ENCODE measurements at places on chromosomes 6 and 20.
A peak's percentile ranks its signal among the peaks of the same experiment; 100 is the strongest.

DNA sequence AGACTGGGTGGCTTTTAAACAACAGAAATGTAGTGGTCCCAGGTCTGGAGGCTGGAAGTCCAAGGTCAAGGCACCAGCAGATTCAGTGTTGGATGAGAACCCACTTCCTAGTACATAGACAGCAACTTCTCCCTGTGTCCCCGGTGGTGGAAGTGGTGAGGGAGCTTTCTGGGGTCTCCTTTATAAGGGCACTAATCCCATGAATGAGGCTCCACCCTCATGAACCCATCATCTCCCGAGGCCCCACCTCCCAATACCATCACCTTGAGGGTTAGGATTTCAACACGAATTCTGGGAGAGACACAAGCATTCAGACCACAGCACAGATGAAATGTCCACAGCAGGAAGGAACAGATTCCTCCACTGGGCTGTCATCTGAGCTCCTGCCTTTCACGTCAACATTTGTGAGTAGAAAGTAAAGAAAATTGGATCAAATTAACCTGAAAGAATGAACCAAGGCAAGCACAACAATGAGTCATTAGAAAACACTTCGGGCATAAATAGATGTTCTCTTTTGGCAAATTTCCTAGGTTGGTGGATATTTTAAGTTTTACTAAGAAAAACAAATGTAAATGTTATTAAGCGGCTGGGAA lies 130.7 kb downstream of the RNASET2 start:
- no peak for DNase-seq

- no peak for DNase-seq
Measured at GRCh38 chr20:51340451-51340840, 202.1 kb downstream of the NFATC2 start.

DNA sequence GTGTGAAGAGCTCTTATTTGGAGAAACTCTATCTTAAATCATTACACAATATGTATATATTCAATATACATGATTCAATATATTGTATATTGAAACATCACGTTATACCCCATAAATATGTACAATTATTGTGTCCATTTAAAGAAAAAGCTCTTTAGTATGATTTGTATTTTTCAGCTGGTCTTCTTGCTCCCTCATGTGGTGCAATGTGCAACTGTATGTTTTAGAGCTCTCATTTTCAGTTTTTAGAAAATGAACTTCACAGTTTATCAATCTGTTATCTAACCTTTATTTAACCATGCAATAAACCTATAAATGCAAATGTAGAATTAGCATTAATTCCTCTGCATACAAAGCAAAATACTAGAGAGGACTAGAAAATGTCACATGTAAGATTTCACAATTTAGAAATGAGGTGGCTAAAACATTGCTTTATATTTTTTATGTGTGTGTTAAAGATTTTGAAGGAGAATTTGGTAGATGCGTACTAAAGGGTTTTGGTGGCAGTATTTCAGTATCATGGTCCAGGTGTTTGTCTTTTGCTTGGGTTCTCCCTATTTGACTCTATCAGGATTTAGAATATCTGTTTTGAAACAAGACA lies 167.1 kb downstream of the PHF3 start:
- peak; percentile 31 for DNase-seq

DNA sequence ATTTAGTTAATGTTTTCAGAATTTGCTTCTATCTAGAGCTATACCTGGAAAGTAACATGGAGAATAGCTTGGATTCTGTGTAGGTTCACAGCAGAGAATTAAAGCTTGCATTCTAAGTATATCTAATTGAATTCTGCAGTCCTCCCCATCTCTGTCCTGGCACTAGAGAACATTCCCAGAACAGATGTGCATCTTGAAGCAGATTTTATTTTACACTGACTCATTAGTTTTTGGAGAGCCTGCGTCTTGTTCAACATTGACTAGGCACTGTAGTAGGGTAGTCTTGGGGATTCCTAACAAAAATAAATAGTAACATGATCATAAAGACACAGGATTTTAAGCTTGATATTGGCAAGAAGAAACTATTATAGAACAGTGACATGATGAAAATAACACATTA lies 36.2 kb upstream of the BAG2 start:
- DNase-seq = no peak

DNA sequence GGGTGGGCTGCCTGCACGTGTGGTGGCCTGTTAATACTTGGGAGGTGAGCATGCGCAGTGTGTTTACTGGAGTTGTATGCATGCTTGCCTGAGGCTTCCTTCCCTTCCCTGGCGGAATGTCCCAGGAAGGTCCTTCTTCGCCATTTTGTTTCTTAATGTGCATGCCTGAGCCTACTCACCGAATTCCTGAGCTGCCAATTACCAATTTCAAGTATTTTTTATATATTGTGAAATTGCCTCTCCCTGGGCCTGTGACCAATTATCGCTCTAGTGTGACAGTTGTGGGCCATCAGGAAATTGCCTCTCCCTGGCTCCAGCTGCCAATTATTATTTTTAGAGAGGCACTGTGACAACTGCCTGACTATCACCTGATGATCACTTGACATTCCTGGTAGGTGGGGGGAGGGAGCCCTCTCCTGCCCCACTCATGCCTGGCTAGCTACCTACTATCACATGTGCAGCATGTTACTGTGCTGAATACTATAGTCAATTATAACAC lies 70.0 kb downstream of the FAM50B start:
- DNase-seq = no peak
